ENCODE measurements at places on chromosomes 2 and 18. TPM values are rescaled to one million over a fixed set of nuclear protein-coding genes. Genes with fewer than 3 reads are reported as not detected.
A peak's percentile ranks its signal among the peaks of the same experiment; 100 is the strongest.

- DNase-seq, result no peak
- H3K27ac ChIP-seq, result no peak overlapping the region
- H3K36me3 ChIP-seq, result no peaks in the 10 kb centered on the region
- H3K4me3 ChIP-seq, result no peak overlapping the region
These were observed 170.6 kb downstream of the FHOD3 start for GRCh38 chr18:36468161-36468560.

- peaks cover 4% of the 10 kb centered on the region for H3K4me1 ChIP-seq
- H3K4me3 ChIP-seq, result no peak overlapping the region
- peaks cover 4% of the 10 kb centered on the region for H3K36me3 ChIP-seq
- H3K27ac ChIP-seq, result peak overlapping the region; percentile 49
These were observed 34.9 kb downstream of the MFSD6 start for GRCh38 chr2:190443055-190443454.

GRCh38 chr2:119255760-119256581, 32.3 kb downstream of the STEAP3 start:
- peaks cover 28% of the 10 kb centered on the region for H3K4me1 ChIP-seq
- H3K36me3 ChIP-seq, result peaks cover 55% of the 10 kb centered on the region
- H3K4me3 ChIP-seq, result no peak overlapping the region
- peak; percentile 96 for DNase-seq
- H3K27ac ChIP-seq, result peak overlapping the region; percentile 54

DNA sequence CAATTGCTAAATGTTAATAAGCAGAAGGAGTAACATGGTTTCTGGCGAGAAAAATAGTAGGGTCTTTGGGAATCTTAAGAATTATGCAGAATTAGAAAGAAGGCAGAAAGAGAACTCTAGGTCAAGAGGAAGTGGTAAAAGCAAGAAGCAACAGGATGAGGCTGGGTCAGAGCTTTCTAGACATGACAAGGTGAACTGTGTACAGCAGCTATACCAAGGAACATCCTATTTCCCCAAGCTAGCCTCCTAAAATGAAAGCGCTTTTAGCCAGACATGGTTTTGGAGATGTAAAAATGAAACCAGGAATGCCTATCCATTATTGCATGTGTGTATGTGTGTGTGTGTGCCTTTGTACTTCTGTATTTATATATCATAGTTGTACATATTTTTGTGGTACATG, 42.3 kb upstream of the STAT1 start:
- DNase-seq, result no peak
- no peak overlapping the region for H3K27ac ChIP-seq
- no peak overlapping the region for H3K4me3 ChIP-seq
- H3K4me1 ChIP-seq, result no peaks in the 10 kb centered on the region
- H3K36me3 ChIP-seq, result no peaks in the 10 kb centered on the region
- H3K27me3 ChIP-seq, result peaks cover 14% of the 10 kb centered on the region

GRCh38 chr2:33023728-33024500, 77.2 kb downstream of the LTBP1 start:
- peaks cover 6% of the 10 kb centered on the region for H3K4me1 ChIP-seq
- H3K4me3 ChIP-seq, result no peak overlapping the region
- no peaks in the 10 kb centered on the region for H3K36me3 ChIP-seq
- H3K27ac ChIP-seq, result no peak overlapping the region
- no peak for DNase-seq

DNA sequence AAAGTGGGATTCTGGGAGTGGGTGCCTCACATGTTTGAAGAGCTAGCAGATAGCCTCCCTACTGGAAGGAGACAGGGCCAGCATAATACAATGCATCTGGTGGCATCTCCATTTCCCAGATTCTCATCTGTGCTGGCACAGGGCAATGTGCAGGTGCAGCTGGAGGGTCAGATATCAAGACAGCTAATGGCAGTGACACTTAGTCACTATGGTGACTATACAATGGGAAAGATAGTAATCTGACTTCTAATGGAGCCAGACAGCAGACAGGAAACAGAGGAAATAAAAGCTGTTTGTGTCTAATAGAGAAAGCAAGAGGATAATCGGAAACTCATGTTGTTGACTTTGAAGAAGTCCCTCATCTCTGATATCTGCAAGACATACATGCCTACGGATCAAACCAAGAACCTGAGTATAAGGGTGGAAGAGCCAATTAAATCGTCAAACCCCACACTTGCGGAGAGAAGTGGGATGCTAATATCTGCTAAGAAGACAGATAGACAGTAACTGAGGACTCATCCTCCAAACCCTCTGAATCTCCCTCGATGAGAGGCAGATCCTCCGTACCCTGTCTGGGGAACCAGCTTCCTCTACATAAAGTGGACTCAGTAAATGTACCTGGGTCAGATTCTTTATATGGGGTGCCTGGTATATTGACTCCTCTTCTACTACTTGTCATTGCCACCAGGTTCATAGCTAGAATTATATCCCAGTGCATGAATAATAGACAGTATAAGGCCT, 692.7 kb downstream of the SOCS6 start:
- DNase-seq, result no peak
- no peak overlapping the region for H3K4me3 ChIP-seq
- no peaks in the 10 kb centered on the region for H3K27me3 ChIP-seq
- no peaks in the 10 kb centered on the region for H3K4me1 ChIP-seq
- no peak overlapping the region for H3K27ac ChIP-seq

DNA sequence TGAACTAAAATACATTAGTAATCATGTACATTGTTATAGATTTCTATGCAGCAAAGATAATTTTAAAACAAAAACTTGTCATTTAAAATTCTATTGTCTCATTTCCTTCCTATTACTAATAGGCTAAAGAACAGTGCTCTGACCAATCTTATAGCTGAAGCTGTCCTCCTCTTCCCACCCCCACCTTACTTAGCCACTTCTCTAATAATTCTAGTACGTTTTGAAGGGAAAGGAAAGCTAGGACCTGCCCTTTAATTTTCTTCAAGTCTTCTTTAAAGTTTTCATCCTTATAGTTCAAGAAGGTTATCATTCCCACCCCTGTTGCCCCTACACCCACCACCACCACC, 121.6 kb downstream of the RBMS1 start:
- H3K27me3 ChIP-seq, result no peaks in the 10 kb centered on the region
- peaks cover 56% of the 10 kb centered on the region for H3K4me1 ChIP-seq
- no peak for DNase-seq
- H3K27ac ChIP-seq, result peak overlapping the region; percentile 85
- peaks cover 20% of the 10 kb centered on the region for H3K36me3 ChIP-seq

GRCh38 chr2:164335947-164336346, 285.3 kb downstream of the GRB14 start:
- no peaks in the 10 kb centered on the region for H3K4me1 ChIP-seq
- H3K4me3 ChIP-seq, result no peak overlapping the region
- DNase-seq, result no peak
- H3K27ac ChIP-seq, result no peak overlapping the region
- H3K36me3 ChIP-seq, result no peaks in the 10 kb centered on the region

DNA sequence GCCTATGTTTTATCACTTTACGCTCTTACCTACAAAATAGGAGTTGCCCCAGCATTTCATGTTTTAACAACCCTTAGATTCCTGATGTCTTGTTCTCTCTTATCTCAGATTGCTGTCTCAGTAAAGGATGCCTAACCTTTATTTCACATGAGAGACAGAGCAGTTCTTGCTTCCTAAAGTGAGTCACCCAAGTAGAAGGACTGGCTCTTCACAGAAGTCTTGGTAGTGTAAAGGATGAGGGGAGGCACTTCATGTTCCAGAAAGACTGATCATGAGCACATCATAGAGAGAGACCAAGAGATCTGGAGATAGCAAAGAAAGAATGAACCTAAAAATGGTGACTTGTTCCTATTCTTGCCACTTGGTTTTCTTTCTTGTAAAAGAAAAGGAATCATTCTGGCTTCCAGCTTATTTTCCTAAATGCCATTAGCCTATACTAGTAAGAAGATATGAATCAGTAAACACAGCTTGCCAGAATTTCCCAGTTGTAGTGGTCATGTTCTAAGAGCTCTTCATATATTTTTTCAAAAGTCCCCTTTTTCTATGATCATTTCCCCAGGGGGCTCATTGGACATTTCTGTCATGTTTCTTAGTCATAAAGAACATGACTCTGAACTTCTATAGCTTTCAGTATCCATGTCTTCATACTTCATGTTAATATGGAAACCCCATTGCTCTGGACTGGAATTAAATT, 54.9 kb downstream of the MAPRE2 start:
- DNase-seq, result no peak
- H3K27me3 ChIP-seq, result no peaks in the 10 kb centered on the region

- no peaks in the 10 kb centered on the region for H3K36me3 ChIP-seq
- H3K4me3 ChIP-seq, result no peak overlapping the region
These were observed 52.9 kb downstream of the UPP2 start for GRCh38 chr2:158154596-158154995.

Gene DQX1
- 4.3 TPM for total RNA-seq

Gene TRIM54
- total RNA-seq, result not detected

Gene PTH2R
- total RNA-seq, result not detected

All from MCF 10A (cell line).